Activated CD8-positive, alpha-beta memory T cell treated with anti-CD3 and anti-CD28 coated beads for 1 hour (primary cell): ENCODE measurements at places on chromosomes 3 and 15.

GRCh38 chr15:74823324-74823723 lies 3.1 kb upstream of the CPLX3 start:
- no peak for DNase-seq

DNA sequence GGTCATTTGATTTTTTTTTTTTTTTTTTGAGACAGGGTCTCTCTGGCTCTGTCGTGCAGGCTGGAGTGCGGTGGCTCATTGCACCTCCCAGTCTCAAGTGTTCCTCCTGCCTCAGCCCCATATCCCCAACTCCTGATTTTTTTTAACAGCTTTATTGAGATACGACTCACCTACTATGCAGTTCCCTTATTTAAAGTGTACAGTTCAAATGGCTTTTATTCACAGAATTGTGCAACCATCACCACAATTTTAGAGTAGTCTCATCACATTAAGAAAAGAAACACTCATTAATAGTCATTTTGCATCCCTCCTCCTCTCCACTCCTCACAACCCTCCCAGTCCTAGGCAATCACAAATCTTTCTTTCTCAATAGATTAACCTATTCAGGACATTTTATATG lies 1.9 kb upstream of the TRA2B start:
- DNase-seq = no peak

GRCh38 chr3:69178838-69179739 lies 56.7 kb upstream of the LMOD3 start:
- DNase-seq = no peak

- no peak for DNase-seq
Observed at GRCh38 chr3:49910409-49911123, 6.9 kb upstream of the MST1R start.

GRCh38 chr3:161941891-161942290 lies 445.3 kb downstream of the OTOL1 start:
- no peak for DNase-seq

GRCh38 chr15:27438403-27439375 lies 467.7 kb downstream of the GABRG3 start:
- no peak for DNase-seq

DNA sequence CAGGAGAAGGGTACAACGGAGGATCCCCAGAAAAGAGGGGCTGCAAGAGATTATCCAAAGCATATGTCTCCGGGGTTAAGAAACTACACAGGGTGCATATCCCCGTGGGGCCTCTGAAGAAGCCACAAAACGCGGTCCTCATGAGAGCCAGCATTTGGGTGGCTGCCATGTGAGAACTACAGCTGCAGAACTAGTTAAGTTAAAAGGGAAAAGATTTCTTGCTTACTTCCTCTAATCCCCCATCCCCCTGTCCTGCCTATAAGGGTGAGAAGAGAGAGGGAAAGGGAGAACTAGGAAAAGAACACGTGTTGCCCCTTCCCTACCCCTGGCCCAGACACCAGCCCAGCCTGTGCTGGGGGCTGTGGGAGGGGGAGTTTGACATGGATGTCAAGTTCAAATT lies 70.4 kb upstream of the PCSK6 start:
- no peak for DNase-seq

- no peak for DNase-seq
Observed at GRCh38 chr3:190491533-190492054, 22.3 kb upstream of the IL1RAP start.

- no peak for DNase-seq
Observed at GRCh38 chr3:12309716-12310115, 20.8 kb downstream of the PPARG start.

DNA sequence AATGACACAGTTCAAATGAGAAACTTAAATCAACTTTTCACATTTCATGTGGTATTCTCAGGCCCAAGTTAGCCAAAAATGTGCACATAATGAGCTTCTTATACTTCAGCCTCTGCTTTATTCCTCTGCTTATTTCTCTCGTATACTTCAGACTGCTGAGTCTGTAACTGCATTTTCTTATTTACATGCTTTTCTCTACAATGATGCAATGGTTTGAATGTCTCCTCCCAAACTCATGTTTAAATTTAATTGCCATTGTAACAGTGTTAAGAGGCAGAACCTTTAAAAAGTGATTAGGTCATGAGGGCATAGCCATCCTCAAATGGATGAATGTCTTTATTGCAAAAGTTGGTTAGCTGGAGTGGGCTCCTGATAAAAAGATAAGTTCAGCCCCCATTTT lies 184.2 kb downstream of the SUCLG2 start:
- no peak for DNase-seq

DNA sequence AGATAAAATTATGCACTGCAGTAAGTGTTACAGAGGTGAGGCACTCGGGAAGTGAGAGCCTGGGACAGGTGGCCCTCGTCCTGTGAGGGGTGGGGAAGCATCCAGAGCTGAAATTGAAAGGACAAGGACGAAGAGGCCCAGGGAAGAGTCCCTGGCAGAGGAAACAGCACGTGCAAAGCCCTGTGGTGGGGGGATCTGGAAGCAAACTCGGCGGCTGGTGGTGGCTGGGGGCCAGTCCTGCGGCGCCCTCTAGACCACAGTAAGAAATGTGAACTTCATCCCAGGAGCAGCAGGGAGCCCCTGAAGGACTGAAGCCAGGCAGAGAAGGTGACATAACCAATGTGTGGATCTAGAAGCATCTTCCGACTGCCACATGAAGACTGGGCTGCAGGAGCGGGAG lies 42.8 kb downstream of the GRIP2 start:
- DNase-seq = no peak

DNA sequence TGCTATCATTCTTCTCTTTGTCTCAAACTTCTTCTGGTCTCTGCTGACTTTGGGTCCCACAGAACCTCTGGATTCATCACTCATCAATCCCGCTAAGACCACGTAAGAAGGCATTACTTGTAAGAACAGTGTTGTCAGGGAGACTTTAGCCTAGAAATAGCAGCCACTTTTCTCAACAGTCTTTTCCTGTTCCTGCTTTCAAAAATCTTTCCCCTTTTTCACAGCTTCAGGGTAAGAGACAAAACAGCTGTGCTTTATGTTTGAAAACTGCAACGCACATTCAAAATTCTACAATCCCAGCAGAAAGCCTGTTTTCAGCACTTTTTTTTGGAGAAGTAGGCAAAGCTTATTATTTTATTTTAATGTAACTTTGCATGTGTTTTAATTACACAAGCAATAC lies 42.0 kb upstream of the FAM98B start:
- DNase-seq = no peak

GRCh38 chr3:37145611-37146010 lies 28.8 kb downstream of the LRRFIP2 start:
- no peak for DNase-seq

- no peak for DNase-seq
Observed at GRCh38 chr3:15682561-15683185, 81.1 kb downstream of the BTD start.

GRCh38 chr3:42189736-42190135 lies 76.2 kb downstream of the CCK start:
- no peak for DNase-seq

- DNase-seq = no peak
Observed at GRCh38 chr15:95410757-95411156, 919.7 kb upstream of the NR2F2 start.

DNA sequence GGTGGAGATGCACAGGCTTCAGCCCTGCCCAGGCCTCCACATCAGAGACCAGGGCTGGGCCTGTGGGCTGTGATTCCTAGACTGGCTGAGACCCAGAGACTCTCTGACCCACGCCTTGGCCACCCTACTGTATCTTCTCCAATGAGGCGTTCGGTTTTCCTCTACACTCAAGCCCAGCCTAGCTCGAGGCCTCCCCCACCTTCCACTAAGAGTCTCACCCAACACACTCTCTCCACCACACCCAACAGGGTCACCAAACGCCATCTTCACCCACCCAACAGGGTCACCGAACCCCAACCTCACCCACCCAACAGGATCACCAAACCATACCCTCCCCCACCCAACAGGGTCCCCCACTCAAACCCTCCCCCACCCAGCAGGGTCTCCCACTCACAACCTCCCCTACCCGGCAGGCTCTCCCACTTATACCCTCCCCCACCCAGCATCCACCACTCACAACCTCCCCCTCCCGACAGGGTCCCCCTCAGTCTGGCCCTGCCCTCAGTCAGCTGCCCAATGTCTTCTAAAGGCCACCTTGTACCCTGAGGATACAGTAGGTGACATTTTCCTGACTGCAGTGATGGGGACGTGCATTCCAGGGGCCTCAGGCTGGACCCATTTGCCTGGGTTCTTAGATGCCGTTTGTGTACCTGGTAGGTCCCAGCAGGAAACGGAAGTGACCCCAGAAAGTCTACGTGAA lies 20.4 kb downstream of the CFAP100 start:
- DNase-seq = no peak

DNA sequence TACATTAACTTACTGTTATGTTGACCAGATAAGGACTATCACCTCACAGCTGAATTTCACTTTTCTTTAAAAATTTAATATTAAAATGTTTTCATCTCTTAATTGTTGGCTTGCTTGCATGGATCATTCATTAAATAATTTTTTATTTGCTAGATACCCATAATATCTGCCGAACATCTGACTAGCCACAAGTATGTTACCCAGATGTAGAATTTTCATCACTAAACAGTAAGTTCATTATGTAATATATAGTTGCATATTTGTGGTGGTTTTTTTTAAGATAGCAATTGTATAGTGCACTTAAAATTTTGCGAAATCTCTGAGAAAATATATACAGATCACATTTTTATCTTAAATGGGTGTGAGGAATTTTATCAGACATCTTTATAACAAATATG lies 190.4 kb downstream of the MBNL1 start:
- DNase-seq = no peak

- DNase-seq = no peak
Observed at GRCh38 chr3:140423146-140423545, 254.7 kb upstream of the TRIM42 start.
